Tibial nerve (tissue), 4 donors: ENCODE measurements at places on chromosomes 3 and 15.

- no peak overlapping the region for H3K4me3 ChIP-seq
- peaks cover 5% of the 10 kb centered on the region for H3K36me3 ChIP-seq
- H3K27me3 ChIP-seq = no peaks in the 10 kb centered on the region
- no peaks in the 10 kb centered on the region for H3K4me1 ChIP-seq
Observed at GRCh38 chr3:53836084-53836872, 9.9 kb downstream of the CHDH start.

GRCh38 chr3:134883697-134884385, 88.8 kb downstream of the EPHB1 start:
- no peaks in the 10 kb centered on the region for H3K36me3 ChIP-seq
- H3K27me3 ChIP-seq = no peaks in the 10 kb centered on the region
- H3K4me3 ChIP-seq = no peak overlapping the region
- no peak overlapping the region for H3K27ac ChIP-seq
- no peaks in the 10 kb centered on the region for H3K4me1 ChIP-seq
- no peak for DNase-seq

- no peak overlapping the region for H3K27ac ChIP-seq
- H3K4me1 ChIP-seq = no peaks in the 10 kb centered on the region
- DNase-seq = no peak
- H3K27me3 ChIP-seq = no peaks in the 10 kb centered on the region
Observed at GRCh38 chr3:70813311-70813710, 500.9 kb upstream of the MDFIC2 start.

GRCh38 chr3:124812291-124813265, 74.6 kb downstream of the ITGB5 start:
- no peak overlapping the region for H3K4me3 ChIP-seq
- peak overlapping the region; percentile 85 for H3K27ac ChIP-seq
- H3K36me3 ChIP-seq = no peaks in the 10 kb centered on the region

- peaks cover 14% of the 10 kb centered on the region for H3K4me1 ChIP-seq
- H3K4me3 ChIP-seq = no peak overlapping the region
- H3K36me3 ChIP-seq = no peaks in the 10 kb centered on the region
- DNase-seq = peak; percentile 55
- H3K27ac ChIP-seq = no peak overlapping the region
Observed at GRCh38 chr15:23035964-23036566, 3.3 kb downstream of the TUBGCP5 start.

GRCh38 chr3:2697589-2697988, 412.6 kb downstream of the IL5RA start:
- H3K36me3 ChIP-seq = no peaks in the 10 kb centered on the region
- no peaks in the 10 kb centered on the region for H3K27me3 ChIP-seq
- H3K27ac ChIP-seq = no peak overlapping the region
- no peaks in the 10 kb centered on the region for H3K4me1 ChIP-seq
- DNase-seq = no peak

DNA sequence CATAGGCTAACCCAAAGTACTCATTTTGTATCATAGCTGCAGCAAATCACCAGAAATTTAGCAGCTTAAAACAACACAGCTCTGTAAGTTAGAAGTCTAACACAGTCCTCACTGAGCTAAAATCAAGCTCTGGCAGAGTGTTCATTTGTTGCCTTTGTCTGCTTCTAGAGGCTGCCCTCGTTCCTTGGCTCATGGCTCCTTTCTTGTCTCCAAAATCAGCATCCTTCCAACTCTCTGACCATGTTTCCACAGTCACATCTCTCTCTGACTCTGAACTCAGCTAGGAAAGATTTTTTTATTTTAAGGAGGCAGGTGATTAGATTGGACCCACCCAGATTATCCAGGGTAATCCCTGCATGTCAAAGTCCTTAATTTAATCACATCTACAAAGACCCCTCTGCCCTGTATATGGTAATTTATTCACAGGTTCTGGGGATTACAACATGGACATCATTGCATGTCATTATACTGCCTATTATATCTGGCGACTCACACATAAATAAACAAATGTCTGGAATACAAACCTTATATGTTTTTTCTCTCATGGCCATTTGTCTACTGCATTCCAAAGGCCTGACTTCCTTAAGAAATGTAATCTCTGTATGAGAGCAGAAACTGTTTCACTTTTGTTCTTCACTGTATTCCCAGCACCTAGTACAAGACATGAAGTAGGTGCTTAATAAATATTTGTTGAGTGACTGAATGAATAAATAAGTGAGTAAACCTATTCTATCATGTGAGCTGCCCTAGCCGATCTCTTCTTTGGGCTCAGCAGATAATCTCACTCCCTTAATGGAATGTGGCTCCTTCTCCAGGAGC, 15.1 kb upstream of the UACA start:
- H3K4me1 ChIP-seq = no peaks in the 10 kb centered on the region
- H3K36me3 ChIP-seq = no peaks in the 10 kb centered on the region
- H3K27ac ChIP-seq = no peak overlapping the region

GRCh38 chr15:69751566-69751965, 298.9 kb downstream of the RPLP1 start:
- peak overlapping the region; percentile 40 for H3K27ac ChIP-seq
- H3K4me3 ChIP-seq = no peak overlapping the region
- no peaks in the 10 kb centered on the region for H3K36me3 ChIP-seq
- no peaks in the 10 kb centered on the region for H3K27me3 ChIP-seq
- no peak for DNase-seq

DNA sequence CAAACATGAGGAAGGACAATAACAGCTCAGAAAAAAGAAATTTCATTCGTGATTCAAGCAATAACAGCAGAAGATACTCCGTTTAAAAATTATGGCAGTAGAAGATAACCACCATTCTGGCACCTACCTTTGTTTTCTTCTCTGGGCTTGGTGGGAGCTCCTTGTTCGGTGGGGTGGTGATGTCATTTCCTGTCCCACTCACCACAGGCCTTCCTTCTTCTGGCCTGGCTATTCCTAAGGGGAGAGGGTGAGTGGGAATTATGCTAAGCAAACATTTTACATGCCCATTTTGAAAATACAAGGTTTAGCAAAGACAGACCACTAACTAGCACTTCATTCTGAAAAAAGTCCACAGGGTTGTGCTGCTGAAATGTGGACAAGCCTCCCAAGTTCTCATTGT, 74.4 kb downstream of the DHX30 start:
- peaks cover 5% of the 10 kb centered on the region for H3K4me1 ChIP-seq
- no peak overlapping the region for H3K27ac ChIP-seq
- H3K4me3 ChIP-seq = no peak overlapping the region
- peaks cover 46% of the 10 kb centered on the region for H3K36me3 ChIP-seq
- no peaks in the 10 kb centered on the region for H3K27me3 ChIP-seq

GRCh38 chr3:158108445-158108985, 1.4 kb upstream of the RSRC1 start:
- H3K27ac ChIP-seq = no peak overlapping the region
- H3K36me3 ChIP-seq = no peaks in the 10 kb centered on the region
- no peaks in the 10 kb centered on the region for H3K27me3 ChIP-seq
- no peak for DNase-seq
- no peaks in the 10 kb centered on the region for H3K4me1 ChIP-seq

- no peak for DNase-seq
- H3K27me3 ChIP-seq = no peaks in the 10 kb centered on the region
Observed at GRCh38 chr15:101000271-101000681, 81.1 kb downstream of the LRRK1 start.

DNA sequence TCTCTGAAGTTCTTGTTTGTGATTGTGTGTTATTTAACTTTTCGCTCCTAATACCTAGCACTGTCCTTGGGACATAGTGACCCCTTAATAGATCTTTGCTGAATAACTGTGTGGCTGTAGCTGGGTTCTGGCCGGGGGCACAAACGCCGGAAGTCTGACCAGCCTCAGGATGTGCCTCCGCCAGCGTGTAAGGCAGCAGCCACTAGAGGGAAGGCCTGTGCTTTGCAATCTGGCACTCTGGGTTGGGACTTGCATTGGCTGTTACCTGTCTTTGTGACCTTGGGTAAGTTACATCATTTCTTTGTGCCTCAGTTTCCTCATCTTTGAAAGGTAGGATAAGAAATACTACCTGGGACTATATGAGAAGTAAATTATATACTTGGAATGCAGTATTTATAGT, 158.7 kb downstream of the GHSR start:
- H3K36me3 ChIP-seq = no peaks in the 10 kb centered on the region
- no peaks in the 10 kb centered on the region for H3K27me3 ChIP-seq
- peak overlapping the region; percentile 2 for H3K27ac ChIP-seq
- no peak overlapping the region for H3K4me3 ChIP-seq
- no peaks in the 10 kb centered on the region for H3K4me1 ChIP-seq

DNA sequence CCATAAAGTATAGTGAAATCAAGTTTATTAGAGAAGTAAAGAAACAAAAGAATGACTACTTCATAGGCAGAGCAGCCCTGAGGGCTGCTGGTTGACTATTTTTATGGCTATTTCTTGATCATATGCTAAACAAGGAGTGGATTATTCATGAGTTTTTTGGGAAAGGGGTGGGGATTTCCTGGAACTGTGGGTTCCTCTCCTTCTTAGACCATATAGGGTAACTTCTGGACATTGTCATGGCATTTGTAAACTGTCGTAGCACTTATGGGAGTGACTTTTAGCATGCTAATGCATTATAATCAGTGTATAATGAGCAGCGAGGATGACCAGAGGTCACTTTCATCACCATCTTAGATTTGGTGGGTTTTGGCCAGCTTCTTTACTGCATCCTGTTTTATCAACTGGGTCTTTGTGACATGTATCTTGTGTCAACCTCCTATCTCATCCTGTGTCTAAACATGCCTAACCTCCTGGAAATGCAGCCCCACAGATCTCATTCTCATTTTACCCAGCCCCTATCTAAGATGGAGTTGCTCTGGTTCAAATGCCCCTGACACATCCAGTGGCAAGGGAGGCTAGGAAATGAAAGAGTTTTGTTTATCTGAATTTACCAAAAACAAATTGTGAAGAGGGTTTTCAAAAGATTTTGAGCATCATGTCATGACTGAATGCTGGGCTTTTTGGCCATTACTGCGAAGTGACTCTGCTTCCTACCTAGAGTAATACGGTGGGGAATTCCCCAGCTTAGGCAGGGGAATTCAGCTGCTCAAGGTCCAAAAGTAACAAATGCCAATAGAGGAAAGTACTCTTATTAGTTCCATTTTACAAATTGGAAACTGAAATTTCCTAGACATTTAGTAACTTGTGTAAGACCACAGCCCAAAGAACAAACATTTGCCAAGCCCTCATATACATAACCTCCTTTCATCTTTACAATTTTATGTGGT, 6.2 kb upstream of the SPSB4 start:
- no peak overlapping the region for H3K27ac ChIP-seq
- no peaks in the 10 kb centered on the region for H3K4me1 ChIP-seq
- no peak overlapping the region for H3K4me3 ChIP-seq
- no peaks in the 10 kb centered on the region for H3K36me3 ChIP-seq
- no peaks in the 10 kb centered on the region for H3K27me3 ChIP-seq
- DNase-seq = no peak

- H3K4me3 ChIP-seq = no peak overlapping the region
- no peaks in the 10 kb centered on the region for H3K27me3 ChIP-seq
- no peaks in the 10 kb centered on the region for H3K36me3 ChIP-seq
- H3K4me1 ChIP-seq = no peaks in the 10 kb centered on the region
Observed at GRCh38 chr3:190378240-190378891, 9.6 kb upstream of the CLDN16 start.

DNA sequence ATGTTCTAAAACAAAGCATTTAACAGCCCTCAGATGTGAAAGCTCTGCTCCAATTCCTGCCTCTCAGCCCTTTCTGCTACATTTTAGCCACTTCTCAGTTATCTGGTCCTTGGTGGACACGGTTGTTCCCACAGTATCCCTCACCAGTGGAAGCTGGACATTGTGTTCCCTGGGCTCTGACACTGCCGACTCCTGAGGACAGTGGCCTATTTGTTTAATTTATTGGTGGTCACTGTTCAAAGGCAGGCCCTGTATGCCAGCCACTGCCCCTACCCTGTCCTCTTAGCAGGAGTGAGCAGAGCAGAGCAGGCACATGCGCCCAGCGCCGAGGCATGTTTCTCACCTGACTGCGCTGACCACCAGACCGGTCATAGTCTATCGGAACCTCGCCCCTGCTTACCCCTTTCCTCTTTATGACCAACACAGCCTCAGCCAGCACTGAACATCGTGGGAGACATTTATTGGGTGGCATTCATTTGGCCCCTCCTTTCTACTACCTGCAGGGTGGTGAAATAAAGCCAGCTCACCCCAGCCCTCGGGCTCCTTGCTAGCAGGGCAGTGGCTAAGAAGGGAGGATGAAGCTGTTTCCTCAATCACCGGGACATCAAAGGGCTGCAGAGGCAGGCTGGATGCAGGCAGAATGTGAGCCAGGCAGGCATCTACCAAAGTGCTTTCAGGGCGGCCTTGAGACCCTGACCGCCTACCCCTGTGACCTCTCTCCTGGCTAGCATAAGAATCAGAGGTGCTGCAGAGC, 54.3 kb upstream of the HACD2 start:
- no peaks in the 10 kb centered on the region for H3K27me3 ChIP-seq
- no peaks in the 10 kb centered on the region for H3K36me3 ChIP-seq
- H3K4me1 ChIP-seq = no peaks in the 10 kb centered on the region
- H3K4me3 ChIP-seq = no peak overlapping the region
- H3K27ac ChIP-seq = no peak overlapping the region
- no peak for DNase-seq

DNA sequence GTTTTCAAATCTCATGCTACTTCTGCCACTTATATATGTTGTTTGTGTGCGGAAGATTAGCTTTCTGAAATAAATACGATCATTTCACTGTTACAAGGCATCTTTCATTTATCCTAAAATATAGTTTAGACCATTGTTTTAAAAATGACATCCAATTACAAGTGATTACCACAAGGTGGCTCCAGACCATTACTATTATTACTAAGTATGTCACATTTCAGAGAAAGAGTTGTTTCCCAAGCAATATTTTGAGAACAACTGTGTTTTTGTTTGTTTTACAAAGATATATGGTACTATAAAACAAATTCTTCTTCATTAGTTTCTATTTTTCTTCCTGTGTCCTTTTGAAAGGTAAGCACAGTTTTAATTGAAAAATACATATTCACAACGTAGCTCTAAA, 136.0 kb upstream of the RAP2B start:
- H3K4me3 ChIP-seq = no peak overlapping the region
- H3K4me1 ChIP-seq = no peaks in the 10 kb centered on the region
- no peaks in the 10 kb centered on the region for H3K36me3 ChIP-seq
- H3K27ac ChIP-seq = no peak overlapping the region

- no peak overlapping the region for H3K27ac ChIP-seq
- no peaks in the 10 kb centered on the region for H3K36me3 ChIP-seq
- DNase-seq = no peak
- H3K4me3 ChIP-seq = no peak overlapping the region
- peaks cover 7% of the 10 kb centered on the region for H3K4me1 ChIP-seq
Observed at GRCh38 chr3:53132347-53132746, 2.1 kb upstream of the RFT1 start.

DNA sequence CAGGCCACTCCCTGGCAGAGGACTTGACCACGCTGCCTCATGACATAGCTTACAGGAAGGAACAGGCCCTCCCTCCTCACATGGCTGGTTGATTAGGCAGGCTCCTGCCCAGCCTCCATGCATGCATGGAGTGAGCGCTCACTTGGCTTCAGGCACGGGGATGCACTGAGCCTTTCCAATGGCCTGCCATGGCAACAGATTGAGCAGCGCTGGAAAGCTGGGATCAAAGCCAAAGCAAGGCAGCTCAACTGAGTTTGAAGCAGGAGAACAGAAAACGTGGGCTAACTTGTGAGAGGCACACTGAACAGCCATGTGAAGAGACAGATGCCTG, 5.9 kb upstream of the GRAMD2A start:
- peaks cover 29% of the 10 kb centered on the region for H3K4me1 ChIP-seq

- DNase-seq = no peak
- H3K4me1 ChIP-seq = no peaks in the 10 kb centered on the region
- H3K27me3 ChIP-seq = no peaks in the 10 kb centered on the region
- H3K27ac ChIP-seq = no peak overlapping the region
- no peak overlapping the region for H3K4me3 ChIP-seq
Observed at GRCh38 chr15:81954158-81954783, 91.5 kb downstream of the MEX3B start.

- H3K27me3 ChIP-seq = no peaks in the 10 kb centered on the region
- H3K36me3 ChIP-seq = no peaks in the 10 kb centered on the region
Observed at GRCh38 chr3:132279030-132279429, 38.2 kb upstream of the ACP3 start.
